ENCODE measurements at places on chromosomes 6 and 20.

DNA sequence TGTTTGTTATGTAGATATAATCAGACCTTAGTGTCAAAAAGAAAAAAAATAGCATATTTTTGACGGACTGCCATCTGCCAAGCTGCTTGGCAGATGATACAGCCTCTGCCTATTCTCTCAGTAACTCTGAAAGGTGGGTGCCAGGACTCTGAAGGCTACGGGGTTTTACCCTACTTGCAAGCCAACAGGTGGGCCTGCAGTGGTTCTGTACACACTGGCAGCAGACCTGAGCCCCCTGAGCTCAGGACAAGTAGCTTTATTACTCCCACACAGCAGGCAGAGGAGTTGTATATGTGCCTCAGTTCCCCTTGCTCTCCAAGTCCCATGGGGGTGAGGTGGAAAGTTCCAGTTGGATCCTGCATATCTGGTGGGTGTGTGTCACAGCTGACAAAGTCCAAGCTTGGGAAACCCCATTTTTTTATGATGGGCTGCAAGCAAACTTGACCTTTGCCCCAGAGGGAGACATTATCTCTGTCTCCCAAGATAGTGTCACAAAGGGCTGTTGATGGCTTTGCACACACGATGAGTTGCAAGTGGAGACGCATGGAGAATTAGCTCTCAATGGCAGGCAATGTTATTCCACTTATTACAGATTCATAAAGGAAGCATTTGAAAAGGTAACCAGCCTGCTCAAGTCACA lies 20.5 kb upstream of the AFDN start:
- no peak for DNase-seq

DNA sequence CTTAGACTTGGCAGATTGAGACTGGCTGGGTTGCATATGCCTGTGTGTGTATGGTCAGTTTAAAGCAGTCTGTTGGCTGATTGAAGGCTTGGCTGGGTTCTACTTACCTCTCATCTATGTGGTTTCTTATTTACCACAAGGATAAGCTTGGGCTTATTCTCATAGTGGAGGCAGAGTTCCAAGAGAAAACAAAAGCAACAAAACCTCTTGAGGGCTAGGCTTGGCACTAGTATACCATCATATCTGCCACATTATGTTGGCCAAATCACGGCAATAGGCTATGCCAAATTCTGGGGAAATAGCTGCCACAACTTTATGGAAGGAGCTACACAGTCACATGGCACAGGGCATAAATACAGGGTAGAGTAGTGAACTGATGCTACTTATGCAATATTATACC lies 714.1 kb downstream of the CBLN4 start:
- no peak for DNase-seq

DNA sequence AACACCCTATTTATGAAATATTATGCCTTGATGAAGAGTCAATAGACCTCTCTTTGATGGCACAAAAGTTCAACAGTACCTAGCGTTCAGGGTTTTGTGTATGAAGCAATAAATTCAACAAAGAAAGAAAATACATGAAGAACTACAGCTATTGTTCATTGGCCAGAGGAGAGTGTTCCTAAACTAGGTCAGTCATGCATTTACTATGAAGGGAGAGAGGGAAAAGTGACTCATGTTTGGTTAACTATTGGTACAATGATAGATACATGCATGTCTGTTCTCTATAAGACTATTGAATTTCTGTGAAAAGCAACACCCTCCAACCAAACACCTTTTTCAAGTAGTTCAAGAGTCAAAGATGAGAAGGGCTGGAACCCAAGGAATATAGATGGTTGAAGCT lies 50.7 kb downstream of the CLIC5 start:
- no peak for DNase-seq

DNA sequence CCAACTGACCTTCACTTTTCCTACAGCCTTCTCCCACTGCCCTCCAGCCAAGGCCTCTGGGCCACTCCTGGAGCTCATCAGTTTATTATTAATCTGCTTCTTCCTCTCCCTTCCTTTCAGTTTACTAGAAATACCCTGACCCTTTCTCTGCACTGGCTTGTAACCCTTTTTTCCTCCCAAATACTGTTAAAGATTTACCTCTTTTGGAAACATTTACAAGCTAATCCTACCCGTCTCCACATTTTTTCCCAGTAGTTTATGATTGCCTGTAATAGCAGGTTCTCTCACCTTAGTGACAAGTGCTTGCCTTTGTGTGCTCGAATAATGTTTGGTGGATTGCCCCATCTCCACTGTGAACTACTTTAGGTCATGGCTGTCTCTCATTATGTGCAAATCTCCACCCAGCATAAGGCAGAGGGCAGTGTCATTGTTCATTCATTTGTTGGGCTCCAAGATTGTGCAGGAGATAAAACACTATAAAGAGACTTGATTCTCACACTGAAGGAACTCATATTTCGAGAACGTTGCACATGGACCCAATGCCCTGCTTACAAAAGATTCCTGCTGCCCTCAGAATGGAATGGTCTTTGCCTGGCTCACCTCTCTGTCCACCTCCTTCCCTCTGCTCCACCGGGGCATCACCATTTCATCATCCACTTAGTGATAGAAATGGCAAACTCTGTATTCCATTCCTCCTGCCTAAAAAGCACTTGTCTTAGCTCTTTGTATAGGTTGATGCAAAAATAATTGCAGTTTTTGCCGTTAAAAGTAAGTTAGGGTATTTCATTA lies 491.1 kb downstream of the UTRN start:
- DNase-seq, result no peak

DNA sequence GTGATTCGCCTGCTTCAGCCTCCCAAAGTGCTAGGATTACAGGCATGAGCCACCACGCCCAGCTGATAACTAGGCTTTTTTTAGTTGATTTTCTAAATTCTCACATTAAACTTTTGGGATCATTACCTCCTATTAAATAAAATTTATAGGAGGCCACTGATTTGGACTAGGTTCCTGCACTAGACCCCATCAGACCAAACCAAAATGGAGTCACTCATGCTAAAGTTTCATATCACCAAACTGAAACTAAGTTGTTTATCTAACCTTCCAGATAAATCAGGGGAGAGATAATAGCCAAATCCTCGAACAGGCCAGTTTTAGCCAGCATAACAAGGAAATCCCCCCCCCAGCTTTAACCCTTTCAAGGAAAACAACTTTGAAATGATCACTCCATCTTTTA lies 98.4 kb upstream of the SLC22A16 start:
- DNase-seq, result no peak

- no peak for DNase-seq
Observed at GRCh38 chr6:75275067-75275466, 9.5 kb downstream of the TMEM30A start.

GRCh38 chr6:159968295-159969203 lies at the start of gene IGF2R:
Gene IGF2R, plus strand, starts transcription at chr6:159969082. Its CDS starts 165 bp downstream, at chr6:159969247.
- DNase-seq, result peak; percentile 92

DNA sequence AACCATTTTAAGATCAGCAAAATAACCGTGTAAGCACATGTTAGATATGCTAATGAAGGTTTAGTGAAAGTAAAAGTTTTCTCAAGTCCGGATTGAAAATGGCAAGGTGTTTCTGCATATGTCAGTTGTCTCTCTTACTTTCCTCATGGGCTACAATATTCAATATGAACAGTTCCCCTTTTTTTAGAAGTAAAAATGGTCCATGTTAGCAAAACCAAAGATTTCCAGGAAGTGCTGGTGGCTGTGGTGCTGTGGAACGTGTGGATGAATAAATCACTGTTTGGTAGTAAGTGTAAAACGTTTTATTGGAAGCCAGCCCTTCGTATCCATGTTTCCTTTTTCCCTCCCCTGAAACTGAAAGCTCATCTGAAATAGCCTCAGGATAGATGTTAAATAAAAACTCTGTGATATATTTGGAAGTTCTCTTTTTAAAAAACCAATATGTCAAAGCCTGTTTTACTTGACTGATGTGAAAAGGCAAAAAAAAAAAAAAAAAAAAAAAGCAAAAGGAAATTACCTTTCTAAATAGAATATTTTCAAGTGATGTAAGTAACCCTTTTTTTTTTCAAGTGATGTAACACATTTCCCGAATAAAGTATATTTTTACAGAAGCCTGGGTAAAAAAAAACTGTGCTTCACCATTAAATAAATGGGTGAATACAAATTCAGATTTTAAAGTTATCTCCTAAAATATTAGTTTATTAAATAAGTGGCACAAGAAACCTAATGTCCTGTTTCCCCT lies 41.9 kb downstream of the PLEKHG1 start:
- peak; percentile 20 for DNase-seq

- DNase-seq, result no peak
Observed at GRCh38 chr20:1323256-1323655, 5.7 kb downstream of the SDCBP2 start.

DNA sequence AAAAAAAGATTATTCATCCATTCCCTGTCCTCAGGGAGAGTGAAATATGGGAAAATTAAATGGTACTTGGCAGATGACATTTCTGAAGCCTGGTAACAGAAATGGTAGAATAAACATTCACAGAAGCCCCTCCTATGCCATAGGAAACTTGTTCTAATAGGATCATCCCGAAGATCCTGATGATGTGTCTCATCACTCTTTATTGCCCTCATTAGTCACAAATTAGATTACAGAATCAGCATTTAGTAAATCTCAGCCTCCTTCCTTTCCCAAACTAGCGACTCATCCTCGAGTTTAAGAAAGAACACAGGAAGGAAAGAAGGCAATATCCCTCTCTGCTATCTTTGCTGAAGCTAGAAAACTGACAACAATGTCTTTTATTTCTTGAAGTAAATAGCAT lies 154.4 kb downstream of the TMEM200A start:
- DNase-seq, result no peak

- DNase-seq, result no peak
Observed at GRCh38 chr6:88574651-88575050, 388.8 kb downstream of the RNGTT start.

GRCh38 chr6:167267921-167268401 lies 23.2 kb upstream of the UNC93A start:
- no peak for DNase-seq

DNA sequence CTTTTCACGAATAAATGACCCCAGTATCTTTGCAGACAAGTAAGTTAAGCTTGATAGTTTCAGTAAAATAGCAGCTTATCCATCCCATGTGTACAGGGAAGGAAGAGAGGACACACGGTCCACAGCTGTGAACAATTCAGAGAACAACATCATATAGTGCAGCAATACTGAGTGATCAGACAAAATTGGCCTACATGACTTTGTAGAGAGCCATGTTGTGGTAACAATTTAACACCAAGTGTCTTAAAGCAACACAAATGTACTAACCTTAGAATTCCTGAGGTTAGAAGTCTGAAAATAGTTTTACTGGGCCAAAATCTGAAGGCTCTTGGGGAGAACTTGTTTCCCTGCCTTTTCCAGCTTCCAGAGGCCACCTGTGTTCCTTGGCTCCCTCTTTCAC lies 12.5 kb downstream of the FAM184A start:
- DNase-seq, result no peak

GRCh38 chr6:169501128-169501527 lies 200.7 kb downstream of the WDR27 start:
- no peak for DNase-seq

DNA sequence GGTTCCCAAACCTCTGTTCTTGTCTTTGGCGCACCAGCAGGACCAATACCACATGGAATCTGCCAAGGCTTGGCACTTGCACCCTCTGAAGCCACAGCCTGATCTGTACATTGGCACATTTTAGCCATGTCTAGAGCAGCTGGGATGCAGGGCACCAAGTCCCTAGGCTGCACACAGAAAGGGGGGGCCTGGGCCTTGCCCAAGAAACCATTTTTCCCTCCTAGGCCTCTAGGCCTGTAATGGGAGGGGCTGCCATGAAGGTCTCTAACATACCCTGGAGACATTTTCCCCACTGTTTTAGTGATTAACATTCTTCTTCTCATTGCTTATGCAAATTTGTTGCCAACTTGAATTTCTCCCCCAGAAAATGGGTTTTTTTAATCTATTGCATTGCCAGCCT lies 5.4 kb upstream of the FAM120B start:
- no peak for DNase-seq

- DNase-seq, result peak; percentile 14
Observed at GRCh38 chr20:37519508-37520418, 1.3 kb upstream of the NNAT start.

GRCh38 chr6:100339574-100340255 lies 125.0 kb downstream of the SIM1 start:
- DNase-seq, result no peak

DNA sequence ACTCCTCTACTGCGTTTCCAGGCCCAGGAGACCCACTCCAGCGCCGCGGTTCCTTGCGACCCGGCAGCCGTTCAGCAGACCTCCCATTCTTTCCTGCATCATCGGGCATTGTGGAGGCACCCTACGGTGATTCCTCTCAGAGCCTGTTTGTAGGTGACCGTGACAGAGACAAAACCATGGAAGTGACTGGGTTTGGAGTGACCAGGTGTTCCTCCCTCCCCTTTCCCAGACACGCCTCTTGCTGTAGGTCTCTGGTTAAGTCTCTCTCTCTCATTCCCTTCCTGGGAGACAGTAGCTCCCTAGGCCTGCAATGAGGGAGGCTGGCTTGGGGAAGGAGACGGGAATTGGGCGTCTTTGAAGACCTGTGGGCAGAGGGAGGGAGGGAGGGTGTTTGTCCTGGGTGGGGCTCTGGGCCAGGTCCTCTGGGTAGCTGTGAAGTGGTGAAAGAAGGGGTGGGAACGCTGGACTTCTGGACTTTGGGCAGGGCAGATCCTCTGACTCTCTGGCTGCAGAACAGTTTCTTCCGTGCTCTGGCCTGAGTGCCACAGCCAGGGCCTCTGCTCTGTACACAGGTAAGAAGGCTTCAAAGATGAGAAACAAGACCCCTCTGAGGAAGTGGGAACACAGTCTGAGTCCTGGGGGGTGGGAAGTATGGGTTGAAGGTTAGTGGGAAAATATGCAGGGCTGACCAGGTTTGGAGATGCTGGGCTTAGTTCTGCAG lies 763 bp downstream of the KLC4 start:
- DNase-seq, result peak; percentile 17

DNA sequence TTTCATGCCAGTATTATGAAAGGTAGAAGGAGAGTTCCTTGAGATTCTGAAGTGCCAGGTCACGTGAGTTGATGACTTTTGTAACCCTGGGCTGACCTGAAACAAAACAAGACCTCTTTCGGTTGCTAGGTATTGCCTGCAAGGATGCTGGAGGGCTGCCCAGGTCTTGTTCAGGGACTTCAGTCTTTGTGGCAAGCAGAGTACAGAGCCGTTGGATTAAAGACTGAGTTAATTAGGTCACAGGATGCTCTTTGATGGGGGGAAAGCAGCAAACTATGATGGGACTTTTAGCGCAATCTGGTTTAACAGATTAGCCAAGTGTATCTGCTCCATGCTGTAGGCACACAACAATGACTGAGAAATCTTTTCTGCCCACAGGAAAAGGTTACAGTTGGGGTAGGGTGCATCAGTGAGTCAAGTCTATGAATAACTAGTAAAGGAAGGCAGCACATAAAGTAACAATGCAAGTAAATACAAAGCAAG lies 12.8 kb upstream of the ELOVL5 start:
- DNase-seq, result peak; percentile 73

- DNase-seq, result no peak
Observed at GRCh38 chr6:161462148-161462547, 188.3 kb upstream of the AGPAT4 start.

DNA sequence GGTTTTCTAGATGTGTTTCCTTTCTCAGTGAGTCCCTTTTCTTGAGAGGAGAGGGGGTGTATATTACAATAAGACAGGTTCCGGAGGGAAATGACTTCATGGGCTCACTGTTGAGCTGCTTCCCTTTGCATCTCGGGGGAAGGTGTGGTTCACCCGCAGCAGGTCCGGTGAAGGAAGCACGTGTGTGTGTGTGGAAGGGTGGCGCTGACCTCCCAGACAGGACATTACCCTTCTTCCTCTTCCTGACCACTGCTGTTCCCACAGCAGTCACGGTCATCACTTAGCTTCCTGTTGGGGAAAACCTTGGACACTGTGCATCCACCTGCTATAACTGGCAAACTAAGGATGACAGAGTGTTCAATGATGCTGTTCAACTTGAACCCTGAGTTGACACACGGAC lies 83.6 kb downstream of the PLEKHG1 start:
- no peak for DNase-seq

- DNase-seq, result no peak
Observed at GRCh38 chr6:43966374-43966658, 160.9 kb downstream of the MRPL14 start.
